ENCODE measurements at places on chromosomes 11 and 22.

DNA sequence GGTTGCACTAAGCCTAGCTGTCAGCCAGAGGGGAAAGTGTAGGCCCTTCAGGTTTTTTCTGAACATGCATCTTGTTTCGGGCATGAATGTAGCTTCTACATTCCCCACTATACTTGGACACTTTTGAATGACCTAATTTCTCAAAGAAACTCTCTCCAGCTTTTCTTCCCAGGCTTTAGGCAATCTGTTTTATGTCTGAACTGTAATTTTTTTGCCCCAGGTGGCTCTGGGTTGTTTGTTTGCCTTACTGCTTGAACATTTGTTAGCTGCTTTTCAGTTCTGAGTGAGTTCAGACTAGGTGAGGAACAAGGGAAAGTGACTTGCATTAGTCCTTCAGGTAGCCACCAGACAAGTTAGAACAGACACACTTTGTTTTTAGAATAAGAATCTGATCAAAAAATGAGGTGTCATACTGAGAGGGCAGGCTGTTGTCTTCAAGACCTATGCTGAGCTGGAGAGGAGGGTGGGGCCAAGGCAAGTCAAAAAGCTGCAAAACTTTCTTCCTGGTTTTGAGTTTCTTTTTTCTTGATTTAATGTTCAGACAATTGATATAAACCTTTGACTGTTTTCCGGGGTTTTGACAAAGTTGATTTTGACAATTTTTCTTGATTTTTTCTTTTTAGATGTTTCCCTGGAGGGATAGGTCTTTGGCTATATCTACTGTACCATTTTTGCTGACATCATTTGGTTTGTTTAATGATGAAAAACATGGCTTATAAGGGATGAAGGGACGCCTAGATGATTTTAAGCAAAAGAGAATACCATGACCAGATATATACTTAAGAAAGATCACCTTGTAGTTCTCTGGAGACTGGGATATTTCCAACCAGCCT lies 182.8 kb downstream of the WNT11 start:
- DNase-seq: no peak

GRCh38 chr11:30818721-30819120 lies 232.6 kb upstream of the MPPED2 start:
- DNase-seq: no peak

GRCh38 chr11:10072841-10073240 lies 221.2 kb downstream of the SBF2 start:
- DNase-seq: no peak

DNA sequence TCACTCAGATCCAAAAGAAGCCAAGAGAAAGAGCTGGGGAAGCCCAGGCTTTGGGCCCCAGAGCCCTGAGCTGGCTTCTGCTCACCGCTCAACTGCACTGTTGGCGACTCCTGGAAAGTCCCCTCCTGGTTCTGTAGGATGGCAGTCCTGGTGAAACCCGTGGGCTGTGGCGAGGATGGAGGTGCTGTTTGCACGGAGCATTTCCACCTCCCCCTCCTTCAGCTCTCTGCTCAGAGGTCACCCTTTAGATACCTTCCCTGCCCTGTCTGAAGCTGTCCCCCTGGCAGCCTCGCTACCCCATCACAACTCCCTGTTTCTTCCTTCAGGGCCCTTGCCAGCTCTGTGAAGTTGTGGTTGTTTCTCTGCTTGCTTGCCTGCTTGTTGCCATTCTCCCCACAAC lies 97.8 kb downstream of the MYO18B start:
- DNase-seq: no peak
